T-cell (primary cell): ENCODE measurements at places on chromosomes 4 and X.

DNA sequence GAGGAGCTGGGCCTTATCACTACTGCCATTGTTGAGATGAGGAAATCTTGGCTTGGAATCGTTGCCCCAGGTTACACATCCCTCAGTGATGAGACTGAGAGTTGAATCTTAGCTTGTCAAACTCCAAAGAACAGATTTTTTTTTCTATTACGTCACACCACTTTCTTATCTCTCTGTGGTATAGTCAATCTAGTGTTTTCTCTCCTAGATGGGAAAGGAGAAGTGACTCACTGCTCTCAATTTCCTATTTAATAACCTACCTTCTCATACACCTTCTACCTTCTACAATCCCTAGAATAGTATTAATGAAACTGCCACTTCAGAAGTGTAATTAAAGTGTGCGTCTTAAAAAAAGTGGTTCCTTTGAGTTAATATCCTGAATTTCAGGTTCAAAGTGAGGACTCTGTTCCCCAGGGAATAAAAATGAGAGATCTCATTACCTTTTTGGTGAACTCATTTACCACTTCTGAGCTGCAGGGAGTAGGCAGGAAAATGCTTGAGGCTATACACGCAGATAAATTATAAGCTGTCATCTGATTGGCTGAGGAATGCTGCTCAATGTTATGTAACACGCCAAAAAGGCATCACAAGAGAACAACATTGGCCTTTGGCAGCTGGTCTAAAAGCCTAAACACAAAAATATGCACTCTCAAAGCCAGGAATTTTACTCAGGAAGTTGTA lies 59.3 kb downstream of the MAD2L1 start:
- no peak for DNase-seq

GRCh38 chr4:153763404-153763803 lies 3.6 kb upstream of the RNF175 start:
- no peak for DNase-seq

DNA sequence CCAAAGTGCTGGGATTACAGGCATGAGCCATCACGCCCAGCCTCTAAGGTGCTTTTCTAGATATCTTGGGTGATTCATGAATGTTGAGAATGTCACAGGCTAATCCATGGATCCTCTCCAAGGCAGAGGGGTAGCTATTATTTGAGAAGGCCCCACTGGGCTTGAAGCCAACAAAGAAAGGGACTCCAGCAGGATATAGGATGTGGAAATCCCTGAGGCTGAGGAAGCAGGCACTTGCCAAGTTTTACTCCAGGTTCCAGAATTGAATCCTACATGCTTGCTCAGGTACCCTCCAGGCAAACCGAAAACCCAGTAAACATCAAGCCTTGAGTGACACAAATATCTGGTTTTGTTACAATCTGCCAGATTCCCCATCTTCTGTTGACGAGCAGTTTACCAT lies 15.8 kb downstream of the NLGN3 start:
- no peak for DNase-seq

DNA sequence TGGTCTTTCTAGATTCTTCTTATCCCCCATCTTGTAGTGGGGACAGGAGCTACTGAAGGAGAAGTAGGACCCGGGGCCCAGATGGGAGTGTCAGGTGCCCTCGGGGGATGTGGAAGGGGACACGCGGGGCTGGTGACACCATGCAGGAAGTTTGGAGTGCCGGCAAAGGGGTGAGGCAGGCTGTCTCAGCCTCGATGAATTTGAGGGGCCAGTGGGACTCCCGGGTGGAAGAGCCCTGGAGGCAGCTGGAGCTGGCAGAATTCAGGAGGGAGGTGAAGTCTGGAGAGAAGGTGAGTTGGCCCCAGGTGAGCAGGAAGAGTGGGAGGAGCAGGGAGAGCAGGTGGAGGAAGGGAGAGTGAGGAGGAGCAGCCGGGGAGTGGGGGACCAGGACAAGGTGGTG lies 101.7 kb downstream of the CPZ start:
- no peak for DNase-seq

GRCh38 chr4:53959343-53960120 lies 104.9 kb downstream of the CHIC2 start:
- no peak for DNase-seq

DNA sequence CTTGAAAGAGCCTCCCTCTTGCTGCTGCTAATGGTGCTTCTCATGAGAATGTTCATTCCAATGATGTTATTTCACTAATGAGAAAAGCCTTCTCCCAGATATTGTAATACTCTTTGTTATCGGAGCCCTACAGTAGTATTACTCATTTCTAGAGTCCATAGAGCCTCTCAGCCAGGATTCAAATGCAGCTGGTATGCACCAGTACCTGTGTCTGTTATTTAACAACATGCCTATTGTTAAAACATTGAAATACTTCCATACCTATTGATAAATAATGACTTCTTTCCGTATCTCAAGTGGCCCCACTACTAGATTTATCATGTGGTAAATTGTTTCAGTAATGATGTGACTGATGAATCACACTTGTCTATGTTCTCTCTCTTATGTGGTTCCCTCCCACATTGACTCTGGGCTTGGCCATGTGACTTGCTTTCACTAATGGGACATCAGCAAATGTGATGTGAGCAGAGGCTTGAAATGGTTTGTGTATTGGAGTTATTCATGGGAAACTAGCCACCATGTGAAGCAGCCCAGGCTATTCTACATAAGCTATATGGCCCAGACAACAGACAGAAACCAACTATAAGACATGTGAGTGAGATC lies 207.6 kb downstream of the THOC2 start:
- no peak for DNase-seq

DNA sequence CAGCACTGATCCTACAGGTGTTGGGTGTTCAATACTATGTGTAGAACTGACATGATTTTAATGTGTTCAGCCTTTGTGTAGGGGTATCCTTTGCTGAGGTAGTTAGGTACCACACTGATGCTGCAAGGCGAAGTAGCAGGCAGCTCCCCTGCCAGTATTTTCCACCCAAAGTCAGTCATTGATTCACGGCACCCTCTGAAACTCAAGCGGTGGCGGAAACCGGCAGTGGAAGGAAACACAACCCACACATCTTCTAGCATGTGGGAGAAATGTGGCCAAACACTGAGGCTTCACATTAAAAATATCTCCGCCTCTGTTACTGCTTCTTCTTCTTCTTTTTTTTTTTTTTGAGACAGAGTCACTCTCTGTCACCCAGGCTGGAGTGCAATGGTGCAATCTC lies 126.3 kb downstream of the AASDH start:
- DNase-seq: no peak

DNA sequence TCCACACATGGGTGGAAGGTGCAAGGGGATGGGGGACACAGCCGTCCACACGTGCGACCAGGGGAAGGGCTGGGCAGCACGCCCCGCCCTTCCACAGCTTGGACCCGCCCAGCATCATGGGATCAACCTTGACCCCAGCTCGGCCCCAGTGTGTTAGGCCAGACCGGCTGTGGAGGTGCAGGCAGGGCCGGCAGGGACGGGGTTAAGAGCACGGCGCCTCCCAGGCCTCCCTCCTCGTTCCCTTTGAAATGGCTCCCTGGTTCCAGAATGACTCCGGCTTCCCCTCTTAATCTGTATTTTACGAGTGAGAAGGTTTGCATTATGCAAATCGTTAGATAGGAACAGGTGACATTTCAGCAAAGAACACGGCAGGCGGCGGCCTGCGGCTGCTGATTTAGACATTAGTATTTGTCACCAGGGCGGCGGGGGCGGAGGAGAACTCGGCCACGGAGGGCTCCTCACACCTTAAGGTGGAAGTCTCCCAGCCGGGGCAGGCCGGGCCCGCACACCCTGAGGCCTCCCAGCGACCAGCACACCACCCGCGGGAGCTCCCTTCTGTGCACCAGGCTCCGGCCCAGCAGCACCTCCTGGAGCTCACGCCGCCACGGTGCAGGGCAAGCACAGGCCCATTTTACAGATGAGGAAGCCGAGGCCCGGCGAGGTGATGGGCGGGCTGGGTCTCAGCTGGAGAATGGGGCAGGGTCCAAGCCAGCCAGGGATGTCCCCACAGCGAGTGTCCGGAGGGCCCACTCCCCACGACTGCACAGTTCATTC lies 116.1 kb downstream of the FAM53A start:
- no peak for DNase-seq

DNA sequence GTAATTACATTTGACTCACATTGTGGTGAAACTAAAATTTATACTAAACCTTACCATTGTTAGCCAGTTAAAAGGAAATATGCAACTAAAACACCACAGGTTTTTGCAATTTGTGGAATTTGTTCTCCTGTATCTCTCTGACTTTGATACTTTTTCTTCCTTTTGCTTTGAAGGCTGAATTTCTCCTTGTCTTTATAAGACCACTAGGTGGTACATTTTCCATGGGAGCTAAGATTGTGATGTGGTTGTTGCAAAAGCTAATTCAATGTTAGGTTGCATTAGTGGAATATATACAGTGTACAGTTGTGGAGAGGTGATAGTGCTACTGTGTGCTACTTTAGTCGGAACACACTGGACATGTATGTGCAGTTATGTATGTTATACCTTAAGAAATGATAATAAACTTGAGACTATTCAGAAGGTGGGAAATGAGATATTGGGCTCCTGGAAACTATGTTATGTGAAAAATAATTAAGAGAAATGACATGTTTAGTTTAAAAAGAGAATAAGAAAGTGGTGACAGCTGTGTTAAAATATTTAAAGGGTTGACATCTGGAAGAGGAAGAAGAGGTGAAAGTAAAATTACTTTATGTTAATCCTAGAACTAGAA lies 70.3 kb downstream of the ARL9 start:
- no peak for DNase-seq

- DNase-seq: no peak
Measured at GRCh38 chrX:150375243-150375770, 12.2 kb downstream of the MAMLD1 start.

DNA sequence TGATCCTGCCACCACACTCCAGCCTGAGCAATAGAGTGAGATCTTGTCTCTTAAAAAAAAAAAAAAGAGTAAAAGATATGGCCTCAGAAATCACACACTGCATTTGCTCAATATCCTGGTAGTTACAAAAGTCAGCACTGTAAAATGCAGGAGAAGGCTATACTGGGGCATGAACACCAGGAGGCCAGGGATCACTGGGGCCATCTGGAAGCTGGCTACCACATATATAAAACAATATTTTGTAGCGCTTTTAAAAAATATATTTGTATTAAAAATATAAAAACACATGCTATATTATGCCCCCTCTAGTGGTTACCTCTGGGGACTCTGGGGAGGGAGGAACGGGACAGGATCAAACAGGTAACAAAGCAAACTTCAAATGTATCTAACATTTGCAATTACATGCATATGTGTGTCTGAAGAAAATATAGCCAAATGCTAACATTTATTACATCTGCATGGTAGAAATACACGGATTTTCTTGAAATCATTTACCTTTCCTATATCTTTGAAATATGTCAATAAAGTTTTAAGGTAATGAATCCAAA lies 4.0 kb downstream of the C4orf46 start:
- DNase-seq: no peak

DNA sequence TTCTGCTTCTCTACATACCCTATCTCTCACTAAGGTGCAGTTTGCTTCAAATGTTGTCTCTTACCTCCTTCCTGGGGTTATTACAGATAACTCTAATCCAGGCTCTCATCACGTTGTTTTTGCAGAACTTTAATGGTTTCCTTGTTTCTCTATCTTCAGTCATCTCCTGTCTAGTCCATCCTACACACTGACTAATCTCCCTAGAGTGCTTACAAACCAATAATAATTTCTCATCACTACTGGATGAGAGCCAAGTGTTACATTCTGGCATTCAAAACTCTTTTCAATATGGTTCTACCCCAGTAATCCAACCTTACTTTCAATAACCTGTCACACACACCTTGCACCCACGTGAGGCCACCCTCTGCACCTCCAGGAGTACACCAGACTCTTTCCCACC lies 86.1 kb downstream of the SYNPO2 start:
- no peak for DNase-seq

GRCh38 chr4:104964410-104965175 lies 182.1 kb upstream of the TET2 start:
- DNase-seq: no peak

DNA sequence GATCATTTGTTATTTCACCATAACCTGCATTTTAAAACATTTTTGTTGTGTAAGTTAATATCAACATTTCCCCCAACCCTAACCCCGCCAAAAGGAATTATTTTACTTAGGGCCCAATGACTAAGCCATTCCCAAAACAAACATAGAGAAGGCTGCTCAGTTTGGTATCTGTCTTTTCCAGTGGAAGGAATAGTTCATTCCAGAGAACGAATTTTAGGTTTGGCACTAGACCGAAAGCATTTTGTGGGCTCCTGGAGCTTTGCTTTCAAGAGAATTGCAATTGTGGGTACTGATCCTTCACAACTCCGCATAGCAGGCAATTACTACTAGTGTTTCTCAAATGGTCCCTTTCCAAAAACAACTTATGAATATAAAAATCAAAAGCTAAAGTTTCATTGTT lies 226.7 kb upstream of the MAD2L1 start:
- DNase-seq: no peak

DNA sequence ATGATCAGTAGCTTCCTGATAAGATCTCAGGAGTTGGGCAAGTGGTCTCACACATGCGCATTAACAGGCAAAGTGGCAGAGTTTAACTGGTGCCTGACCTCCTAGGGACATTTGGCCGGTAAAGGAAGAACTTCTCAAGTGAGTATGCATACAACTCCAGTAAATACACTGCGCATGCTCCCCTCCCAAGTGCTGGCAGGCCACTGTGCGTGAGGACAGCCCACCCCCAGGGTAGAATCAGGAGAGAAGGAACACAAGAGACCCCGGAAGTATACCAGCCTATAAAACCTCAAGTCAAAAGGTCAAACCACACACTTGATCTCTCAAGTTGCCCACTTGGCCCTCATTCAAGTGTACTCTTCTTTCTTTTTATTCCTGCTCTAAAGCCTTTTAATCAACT lies 225.5 kb upstream of the ANKRD50 start:
- DNase-seq: no peak

DNA sequence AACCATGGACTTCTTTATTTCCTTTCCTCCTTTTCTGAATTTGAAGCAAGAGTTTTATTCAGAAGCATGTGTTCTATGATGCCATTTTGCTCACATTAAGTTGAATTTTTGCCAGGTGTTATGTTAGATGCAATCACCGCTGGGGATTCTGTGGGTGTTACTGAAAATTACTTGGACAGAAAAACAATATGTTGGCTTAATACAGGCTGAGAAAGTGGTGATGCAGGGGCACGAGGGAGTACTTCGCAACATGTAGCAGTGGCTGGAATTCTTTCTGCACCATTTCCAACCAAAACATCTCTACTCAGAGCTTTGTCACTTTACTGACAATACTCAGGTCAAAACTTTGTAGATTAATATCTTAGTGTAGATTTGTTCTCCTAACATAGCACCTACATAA lies 109.2 kb upstream of the PCDH18 start:
- no peak for DNase-seq
